ENCODE measurements at places on chromosomes 5 and 9.
A peak's percentile ranks its signal among the peaks of the same experiment; 100 is the strongest.

GRCh38 chr5:455806-456205, 12.8 kb downstream of the EXOC3 start:
- DNase-seq = no peak

DNA sequence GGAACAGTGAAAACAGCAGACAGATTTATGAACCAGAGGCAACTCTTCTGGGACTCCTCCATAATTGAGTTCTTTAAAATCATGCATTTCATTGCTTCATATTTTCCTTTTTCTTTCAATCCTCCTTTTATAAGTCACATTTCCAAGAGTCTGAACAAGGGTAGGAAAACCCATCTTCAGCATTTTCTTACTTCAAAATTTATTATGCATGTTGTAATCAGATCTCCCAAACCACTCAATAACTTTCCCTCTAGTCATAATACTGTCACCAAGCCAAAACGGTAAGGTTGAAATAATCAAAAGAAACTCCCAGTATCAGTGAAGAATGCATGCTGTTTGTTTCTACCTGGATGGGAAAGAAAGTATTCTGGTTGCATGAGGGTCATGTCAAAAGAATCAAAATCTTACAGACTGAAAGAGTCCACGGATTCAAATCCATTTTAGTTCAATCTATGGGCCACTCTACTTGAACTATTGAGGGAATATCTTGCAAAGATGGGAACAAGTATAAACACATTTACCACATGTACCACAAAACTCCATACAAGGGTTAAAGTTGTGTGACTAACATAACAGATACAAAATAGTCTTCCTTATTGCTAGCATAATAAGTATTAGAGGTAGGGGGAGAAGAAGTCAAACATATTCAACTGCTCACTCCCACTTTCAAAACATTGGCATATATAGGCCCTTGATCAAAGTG, 797.3 kb downstream of the MAT2B start:
- DNase-seq = no peak

DNA sequence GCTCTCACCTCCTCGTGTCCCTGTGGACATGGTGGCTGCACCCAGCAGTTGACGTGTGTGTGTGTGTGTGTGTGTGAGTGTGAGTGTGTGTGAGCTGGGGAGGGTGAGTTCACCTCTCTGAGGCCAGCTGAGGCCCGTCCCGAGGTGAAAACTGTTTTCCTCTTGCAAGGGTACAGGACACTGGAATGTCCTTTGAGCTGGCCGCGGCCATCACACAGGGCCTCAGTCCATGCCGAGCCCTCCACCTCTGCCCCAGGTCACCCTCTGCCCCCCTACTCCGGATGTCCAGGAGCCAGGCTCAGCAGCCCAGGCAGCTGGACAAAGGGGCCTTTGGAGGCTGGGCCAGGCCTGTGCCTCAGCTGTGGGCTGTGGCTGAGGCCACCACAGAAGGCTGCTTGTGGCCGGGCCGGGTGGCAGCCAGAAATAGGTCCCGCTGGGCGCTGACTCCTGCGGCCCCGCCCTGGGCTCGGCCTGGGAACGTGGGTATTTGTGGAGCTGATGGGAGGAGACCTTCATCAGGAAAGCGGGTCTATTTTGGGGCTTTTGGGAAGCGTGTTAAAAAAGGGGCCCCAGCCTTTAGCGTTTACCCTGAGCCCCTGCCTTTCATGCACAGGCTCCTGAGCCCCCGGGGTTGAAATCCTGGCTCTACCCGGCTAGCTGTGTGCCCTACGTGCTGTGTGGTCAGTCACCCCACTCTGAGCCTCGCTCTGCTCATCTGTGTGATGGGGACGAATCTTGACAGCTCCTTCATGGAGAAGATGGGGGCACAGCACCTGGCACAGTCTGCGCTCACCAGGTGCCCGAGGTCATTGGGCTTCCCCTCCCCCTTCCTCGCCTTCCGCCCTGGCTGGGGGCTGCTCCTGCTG, 75.1 kb upstream of the IER5L start:
- no peak for DNase-seq

DNA sequence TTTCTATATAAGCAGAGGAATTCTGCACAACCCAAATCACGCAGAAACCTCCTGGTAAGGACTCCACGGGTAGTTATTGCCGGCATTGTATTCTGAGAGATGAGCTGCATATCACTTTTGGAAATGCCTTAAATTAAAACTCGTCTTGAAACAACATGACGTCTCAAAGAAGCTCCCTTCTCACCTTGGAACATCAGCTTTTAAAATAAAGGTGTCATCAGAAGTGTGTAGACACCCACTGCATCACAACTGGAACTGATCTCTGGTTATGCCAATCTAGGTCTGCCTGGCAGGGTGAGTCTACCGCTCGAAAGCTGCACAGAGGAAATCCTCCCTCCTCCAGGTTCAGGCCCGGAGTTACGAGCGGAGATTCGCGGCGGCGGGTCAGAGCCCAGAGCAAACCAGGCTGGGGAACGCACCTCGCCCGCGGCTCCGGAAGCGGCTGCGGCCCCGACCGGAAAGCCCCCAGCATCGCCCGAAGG, 974 bp upstream of the SLC12A2 start:
- DNase-seq = no peak

DNA sequence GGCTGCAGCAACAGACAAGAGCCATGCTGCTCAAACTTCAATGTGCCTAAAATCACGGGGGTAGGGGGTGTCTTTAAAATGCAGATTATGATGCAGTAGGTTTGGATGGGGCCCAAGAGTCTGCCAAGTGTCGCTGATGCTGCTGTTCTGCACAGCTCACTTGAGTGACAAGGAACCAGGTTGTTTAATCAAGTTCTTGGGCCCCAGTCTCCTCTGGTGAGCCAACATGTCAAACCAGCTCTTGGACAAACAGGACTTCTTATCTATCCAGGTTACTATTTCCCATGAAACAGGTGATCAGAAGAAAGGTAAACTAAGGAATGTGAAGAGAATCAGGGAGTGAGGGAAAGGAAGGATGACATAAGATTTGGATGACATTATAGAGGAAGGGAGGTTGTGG, 78.0 kb downstream of the APBA1 start:
- DNase-seq = no peak

DNA sequence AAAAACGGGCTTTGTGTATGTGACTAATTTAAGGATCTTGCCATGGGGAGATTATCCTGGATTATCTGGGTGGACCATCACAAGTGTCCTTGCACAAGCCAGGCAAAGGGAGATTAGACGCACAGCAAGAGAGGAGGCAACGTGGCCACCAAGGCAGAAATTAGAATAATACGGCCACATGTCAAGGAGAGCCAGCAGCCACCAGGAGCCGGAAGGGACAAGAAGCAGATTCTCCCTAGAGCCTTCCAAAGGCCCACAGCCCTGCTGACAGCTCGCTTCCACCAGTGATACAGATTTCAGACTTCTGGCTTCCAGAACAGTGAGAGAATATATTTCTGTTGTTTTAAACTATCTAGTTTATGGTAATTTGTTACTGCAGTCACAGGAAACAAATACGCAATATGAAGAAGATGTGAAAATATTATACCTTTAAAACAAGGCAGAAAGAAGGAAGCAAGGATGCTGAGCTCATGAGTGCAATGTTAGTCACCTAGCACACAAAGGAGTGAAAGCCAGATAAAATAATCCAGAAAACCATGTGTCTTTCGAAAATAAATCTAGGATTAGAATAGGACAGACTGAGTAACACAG, 28.7 kb upstream of the F2RL1 start:
- no peak for DNase-seq

DNA sequence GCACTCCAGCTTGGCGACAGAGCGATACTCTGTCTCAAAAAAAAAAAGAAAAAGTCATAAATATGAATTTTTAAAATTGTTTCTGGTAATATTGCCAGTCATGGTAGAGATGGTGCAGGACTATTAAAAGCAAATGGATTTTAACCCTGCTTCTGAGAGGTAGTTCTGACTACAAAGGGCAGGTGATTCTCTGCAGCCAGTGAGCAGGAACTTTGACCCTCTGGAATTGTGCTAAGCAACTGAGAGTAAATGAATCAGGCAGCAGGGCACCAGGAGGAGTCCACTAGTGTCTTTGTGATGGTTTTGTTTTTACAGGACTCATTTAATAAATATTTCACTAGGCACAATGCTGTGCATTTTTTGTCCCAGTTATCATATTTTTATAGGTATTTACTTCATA, 781.2 kb downstream of the TLE4 start:
- no peak for DNase-seq

- no peak for DNase-seq
Observed at GRCh38 chr9:34443976-34444375, 14.4 kb downstream of the FAM219A start.

DNA sequence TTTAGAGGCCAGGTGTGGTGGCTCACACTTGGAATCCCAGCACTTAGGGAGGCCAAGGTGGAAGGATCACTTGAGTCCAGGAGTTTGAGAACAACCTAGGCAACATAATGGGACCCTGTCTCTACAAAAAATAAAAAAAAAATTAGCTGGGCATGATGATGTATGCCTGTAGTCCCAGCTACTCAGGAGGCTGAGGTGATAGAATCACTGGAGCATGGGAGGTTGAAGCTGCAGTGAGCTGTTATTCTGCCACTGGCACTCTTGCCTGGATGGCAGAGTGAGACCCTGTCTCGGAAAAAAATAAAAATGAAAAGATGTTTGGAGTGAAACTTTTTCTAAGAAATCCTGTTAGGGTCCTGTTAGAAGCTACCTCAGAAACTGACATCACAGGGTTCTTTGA, 24.2 kb downstream of the OCLN start:
- no peak for DNase-seq

DNA sequence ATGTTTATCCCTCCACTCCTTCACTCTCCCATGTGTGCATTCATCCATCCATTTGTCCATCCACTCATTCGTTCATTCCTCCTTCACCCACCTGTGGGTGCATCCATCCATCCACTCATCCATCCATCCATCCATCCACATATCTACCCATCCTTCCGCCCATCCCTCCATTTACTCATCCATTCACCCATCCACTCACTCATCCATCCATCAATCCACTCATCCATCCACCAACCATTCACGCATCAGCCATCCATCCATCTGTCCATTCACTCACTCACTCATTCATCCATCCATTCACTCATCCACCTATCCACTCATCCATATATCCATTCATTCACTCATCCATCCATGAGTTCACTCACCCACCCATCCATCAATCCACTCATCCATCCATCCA, 7.3 kb downstream of the SLC9A3 start:
- no peak for DNase-seq

DNA sequence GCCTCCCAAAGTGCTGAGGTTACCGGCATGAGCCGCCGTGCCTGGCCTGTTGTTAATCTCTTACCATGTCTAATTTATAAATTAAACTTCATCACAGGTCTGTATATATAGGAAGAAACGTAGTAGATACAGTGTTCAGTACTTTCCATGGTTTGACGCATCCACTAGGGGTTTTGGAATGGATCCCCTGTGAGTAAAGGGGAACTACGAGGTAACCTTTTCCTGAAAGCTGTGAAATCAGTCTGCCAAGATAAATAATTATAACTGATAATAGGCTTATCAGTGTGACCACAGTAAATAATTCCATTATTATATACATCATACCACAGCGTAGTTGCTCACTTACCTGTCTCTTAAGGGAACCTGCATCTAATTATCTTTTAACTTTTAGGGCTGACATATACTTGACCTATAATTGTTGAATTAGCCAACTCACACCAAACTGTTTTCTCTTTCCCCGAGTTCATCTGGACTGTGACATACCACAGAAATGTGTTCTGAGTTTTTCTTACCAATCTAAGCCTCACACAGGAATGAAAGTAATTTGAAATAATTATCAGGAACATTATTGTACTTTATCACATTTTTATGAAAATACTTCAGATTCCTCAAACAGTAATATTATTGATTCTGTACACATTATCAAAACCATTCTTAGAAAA, 42.9 kb downstream of the DAPK1 start:
- no peak for DNase-seq

- no peak for DNase-seq
Observed at GRCh38 chr5:28009576-28009975, 971.2 kb upstream of the CDH9 start.

DNA sequence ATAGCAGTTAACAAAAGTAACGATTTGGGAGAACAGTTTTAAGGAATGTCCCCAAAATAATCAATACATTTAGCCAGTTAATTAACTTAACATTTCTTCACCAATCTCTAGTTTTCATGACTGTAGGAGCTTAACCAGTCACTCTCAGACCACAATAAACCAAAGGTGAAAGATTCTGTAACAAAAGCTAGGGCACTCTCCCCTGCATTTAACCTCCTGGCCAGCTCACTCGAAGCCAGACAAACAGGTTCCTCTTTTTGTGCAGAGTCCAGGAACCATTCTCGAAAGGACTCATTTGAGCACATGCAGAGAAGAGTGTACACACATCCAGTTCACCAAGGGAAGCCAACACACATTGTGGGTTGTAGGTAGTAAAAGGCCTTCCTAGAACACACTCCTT, 6.5 kb downstream of the IL7R start:
- DNase-seq = peak; percentile 58

DNA sequence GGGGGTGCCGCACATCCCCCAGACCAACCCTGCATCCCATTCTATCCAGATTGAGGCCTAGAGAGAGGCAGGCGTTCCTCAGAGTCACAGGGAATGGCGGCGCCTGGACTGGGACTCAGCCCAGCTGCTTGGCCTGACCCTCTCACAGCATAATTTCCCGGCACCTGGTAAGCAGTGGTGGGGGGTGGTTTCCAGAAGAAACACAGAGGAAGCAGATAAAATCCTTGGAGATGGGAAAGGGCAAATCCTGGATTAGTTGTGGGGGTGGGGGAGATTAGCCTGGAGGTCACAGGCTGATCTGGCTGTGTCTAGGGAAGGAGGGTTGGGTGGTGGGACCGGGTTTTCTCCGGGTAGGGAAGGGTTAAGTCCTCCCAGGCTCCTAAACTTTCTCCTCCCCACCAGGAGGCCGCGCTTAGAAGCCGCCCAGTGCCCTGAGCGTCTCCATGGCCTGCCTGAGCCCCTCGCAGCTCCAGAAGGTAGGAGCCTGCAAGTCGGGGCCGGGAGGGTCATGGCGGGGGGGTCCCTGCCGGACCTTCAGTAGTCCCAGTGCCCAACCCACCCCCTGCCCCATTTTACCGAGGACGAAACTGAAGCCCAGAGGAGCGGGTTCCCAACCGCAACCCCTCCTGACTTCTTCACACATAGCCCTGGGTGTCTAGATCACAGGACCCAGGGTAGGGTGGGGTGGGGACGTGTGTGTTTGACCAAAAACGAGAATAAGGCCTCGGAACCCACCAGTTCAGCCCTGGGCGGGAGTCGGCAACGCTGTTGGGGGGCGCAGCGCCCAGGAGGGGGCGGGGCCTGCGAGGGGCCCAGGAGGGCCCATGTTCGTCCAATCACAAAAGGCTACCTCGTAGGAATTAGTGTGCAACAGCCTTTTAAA, 1.3 kb downstream of the PHYHD1 start:
- peak; percentile 55 for DNase-seq
